ENCODE measurements at places on chromosomes 6 and 20.

GRCh38 chr6:128208851-128209580, 308.2 kb upstream of the THEMIS start:
- DNase-seq = no peak

- no peak for DNase-seq
Observed at GRCh38 chr20:11502671-11503070, 415.0 kb upstream of the BTBD3 start.

- no peak for DNase-seq
Observed at GRCh38 chr6:47671777-47672176, 26.6 kb upstream of the ADGRF4 start.

DNA sequence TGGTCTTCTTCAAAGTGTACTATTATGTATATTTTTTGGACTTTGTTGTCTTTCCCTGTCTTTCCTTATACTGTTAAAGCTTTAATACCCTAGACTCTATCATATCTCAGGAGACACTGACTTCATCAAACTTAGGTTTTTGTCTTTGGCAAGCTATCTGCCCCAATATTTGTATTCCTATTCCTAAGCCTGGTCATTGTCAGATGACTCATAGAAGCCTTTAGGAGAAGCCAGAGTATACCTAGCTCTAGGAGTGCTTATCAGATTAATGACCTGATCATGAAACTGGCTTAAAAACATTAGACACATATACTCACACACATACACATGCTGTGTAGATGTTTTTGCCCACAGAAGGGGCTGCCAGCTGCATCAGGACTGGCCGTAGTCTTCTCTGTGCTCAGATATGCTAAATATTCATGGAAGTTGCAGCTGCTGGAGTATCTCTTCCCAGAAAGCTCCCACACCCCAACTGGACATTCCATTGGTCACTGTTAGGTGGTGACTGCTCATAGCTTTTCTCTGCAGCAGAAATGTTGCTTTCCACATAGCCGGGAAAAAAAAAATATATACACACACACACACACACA, 102.0 kb downstream of the ANKS1A start:
- no peak for DNase-seq

DNA sequence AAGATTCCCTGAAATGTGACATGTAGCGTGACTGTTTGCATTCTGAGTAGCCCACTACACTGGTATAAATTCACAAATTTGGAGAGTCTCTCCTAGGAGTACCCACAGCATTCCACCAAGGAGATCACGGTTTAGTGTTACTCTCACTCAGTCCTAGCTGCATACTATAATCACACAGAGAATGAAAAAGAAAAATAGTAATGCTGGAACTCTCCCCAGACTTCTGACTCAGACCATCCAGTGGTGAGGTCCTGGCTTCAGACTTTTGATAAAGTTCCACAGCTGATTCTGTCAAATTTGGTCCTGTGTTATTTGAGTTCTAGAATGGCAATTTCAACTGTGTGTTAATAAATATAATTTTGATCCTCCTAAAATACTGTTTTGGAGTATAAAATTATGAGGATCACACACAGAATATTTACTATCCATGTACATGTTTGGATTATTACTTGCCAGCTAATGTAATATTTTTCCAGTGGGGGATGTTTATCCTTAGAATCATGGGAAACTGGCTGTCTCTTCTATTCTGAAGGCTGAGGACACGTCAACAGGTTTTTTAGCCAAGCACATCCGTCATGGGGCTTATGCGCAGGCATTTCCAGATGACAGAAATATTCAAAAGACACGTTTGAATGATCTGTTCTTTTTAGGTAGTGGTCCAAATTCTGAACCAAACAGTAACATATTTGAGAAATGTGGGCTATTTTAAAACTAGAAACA, 5.1 kb upstream of the KIAA0408 start:
- DNase-seq = no peak

DNA sequence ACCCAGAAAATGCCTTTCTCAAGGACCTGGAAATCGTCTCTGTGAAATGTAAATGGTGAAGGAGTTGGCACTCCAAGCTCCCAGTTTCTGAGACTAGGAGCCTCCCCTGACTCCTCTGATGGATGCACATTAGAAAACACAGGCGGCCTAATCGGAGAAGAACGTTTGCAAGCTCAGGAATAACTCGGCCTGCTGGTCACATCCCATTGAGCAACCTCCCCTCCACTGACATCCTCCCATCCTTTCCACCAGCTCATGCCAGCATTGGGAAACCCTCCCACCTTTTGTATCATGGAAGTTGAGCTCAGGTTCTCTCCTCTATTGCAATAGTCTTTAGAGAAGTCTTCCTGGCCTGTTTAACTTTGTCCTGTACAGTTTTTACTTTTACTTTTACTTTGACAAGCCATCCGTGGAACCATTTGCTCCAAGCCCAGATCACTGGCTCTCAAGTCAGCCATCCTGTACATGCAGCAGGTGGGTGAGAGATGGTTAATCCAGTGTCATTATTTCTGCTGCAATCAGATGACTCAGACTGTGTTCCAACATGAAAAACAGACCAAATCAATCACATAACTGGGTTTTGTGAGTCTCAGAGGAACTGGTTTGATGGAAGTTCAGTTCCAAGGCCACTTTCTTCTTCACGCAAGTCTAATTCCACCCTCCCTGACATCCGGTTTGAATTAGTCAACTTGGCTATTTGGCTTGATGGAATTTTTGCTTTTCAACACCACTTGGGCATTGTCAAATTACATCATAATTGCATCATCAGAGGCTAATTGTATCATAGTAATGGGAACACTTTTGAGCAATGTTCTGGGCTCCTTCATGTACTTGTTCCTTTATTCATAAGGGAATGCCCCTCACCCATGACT, 619.4 kb upstream of the CDH4 start:
- DNase-seq = no peak

- DNase-seq = no peak
Observed at GRCh38 chr20:25574411-25574810, 10.9 kb downstream of the NINL start.

- DNase-seq = no peak
Observed at GRCh38 chr20:57097245-57097915, 169.1 kb downstream of the BMP7 start.

GRCh38 chr6:142648036-142648451, 296.9 kb downstream of the HIVEP2 start:
- no peak for DNase-seq

DNA sequence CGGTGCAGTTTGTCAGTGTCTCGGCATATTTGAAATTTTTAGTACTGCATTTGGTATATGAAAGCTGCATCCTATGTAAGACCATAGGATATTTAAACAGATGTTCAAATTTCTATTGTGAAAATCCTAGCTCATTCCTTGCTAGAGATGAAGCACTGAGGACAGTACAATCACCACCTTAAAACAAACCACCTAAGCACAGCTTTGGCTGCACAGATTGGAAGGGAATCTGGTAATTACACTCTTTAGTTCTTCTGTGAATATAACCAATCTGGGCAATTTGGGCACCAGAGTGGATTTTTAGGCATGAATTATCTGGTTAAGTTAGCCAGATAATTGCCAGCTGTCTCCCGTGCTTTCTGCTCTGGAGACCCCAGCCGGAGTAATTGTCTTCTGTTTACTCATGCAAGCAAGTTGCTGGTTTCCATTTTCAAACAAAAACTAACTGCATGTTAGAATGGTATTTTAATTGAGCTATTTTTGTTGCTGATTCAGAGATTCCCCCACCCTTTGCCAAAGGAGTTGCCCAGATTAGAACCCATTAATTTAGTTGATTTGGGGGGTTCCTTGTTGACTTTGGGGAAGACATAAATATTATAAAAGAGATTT, 36.9 kb downstream of the E2F3 start:
- DNase-seq = no peak

- peak; percentile 13 for DNase-seq
Observed at GRCh38 chr6:20751293-20751935, 217.2 kb downstream of the CDKAL1 start.

DNA sequence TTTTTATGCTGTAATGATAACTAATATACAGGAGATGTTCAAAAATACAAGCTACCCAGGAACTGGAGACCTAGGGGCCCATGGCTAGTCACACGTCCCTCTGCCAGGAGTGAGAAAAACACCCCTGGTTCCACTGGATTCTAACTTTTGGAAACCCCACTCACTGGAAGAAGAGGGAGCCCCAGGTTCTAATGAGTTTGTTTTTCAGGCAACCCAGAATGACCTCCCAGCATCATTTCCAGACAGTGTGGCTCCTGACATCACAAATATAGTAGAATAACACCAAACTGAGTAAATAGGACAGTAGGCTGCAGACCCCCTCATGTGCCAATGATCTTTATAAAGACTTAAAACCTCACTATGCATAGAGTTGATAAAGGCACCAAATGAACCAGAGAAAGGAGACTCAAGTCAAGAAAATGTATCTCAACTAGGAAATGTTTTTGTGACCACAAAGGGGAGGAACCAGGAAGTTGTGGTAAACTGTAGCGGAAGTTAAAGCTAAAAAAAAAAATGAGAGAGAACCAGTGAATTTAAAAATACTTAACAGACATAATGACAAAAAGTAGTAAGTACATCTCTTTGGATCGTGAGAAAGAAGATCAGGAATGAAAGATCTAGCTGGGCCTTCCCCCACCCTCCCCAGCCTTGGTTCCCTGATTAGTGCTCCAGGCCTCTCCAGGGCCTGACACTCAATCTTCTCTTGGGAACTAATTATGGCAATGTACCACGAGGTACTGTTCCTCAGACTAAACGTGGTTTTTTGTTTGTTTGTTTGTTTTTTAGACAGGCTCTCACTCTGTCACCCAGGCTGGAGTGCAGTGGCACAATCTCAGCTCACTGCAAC, 19.8 kb downstream of the HLA-E start:
- no peak for DNase-seq

DNA sequence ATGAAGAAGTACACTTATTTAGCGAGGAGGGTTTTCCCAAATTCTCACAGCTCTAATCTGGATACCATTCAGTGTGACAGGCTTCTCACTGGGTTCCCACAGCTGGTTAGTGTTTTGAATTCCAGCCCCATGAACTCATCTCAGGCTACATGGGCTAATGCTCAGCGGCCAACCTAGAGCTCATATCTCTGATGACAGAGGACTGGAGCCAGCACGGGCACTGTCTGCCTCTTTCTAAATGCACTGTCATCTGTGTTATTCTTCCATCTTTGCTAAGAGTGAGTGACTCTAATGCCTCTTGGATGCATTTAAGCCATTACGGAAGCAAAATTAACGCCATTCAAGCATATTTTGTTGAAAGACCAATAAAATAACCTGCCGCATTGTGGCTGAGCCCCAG, 308.9 kb upstream of the JAG1 start:
- DNase-seq = no peak

GRCh38 chr6:3806169-3806922, 42.8 kb upstream of the FAM50B start:
- no peak for DNase-seq

DNA sequence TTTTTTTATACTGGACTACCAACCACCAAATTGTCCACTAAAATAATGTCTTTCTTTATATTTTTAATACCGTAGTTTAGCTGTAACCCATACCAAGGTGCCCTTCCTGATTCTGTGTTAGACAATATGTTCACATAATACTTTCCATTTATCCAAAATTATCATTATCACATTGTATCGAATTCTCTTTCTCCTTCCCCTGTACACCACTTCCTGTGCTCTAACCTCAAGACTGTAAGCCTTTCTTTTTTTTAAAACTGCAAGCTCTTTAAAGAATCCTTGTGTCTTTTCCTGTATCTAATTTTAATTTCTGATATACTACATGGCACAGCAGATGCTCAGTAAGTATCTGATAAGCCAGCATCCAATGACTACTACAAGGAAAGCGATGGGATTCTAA, 917.5 kb downstream of the EYS start:
- DNase-seq = no peak

GRCh38 chr6:2715737-2716136, 35.0 kb downstream of the MYLK4 start:
- no peak for DNase-seq
